ENCODE measurements at places on chromosomes 16 and 17.

- no peak for DNase-seq
Observed at GRCh38 chr17:41404024-41404671, 6.7 kb upstream of the KRT31 start.

GRCh38 chr17:5362162-5362811 is 57.2 kb downstream of the NUP88 start:
- no peak for DNase-seq

GRCh38 chr16:79053577-79053976 is 547.0 kb downstream of the MAF start:
- no peak for DNase-seq

DNA sequence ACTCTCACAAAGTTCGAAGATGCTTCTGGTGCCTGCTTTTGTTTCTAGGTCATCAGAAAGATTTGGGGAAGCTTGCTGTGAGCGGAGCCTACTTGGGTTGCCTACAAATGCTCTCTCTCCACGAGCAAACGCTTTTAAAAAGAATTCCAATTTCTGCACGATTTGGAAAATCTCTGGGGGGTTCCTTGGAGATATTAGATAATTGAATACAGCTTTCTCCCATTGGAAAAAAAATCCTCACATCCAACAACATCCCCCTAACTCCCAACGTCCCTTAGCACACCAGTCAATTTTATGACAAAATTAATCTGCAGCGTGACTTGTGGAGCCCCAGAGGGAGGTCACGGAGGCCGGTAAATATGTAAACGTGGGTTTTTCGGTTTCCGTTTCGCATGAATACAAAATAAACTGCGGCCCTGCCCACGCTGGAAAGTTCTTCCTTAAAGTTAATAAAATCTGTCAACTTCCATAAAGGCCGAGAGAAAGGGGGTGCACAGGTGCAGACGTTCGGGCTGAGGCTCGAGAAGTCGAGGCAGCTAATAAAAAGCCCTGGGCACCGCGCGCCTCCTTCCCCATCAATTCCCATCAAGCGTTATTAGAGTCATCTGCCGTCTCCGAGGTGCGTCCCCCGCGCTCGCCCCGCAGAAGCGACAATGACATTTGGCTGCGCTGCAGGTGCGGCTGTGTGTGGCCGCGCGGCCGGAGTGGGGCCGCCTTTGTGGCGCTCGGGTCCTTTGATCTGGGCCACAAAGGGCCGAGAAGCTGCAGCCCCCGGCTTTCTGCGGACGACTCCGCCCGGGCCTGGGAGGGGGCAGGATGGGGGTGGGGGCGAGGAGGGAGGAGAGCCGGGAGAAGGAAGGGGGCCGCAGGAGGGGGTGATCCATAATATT is 37.6 kb downstream of the SALL1 start:
- no peak for DNase-seq

- DNase-seq, result no peak
Observed at GRCh38 chr17:56739776-56740175, 93.9 kb downstream of the C17orf67 start.

- no peak for DNase-seq
Observed at GRCh38 chr17:62064029-62064790, 868 bp downstream of the MED13 start.

GRCh38 chr16:13110124-13110796 is 208.9 kb downstream of the SHISA9 start:
- no peak for DNase-seq

GRCh38 chr17:34622862-34623623 is 43.7 kb downstream of the TMEM132E start:
- no peak for DNase-seq

Measured in nucleus accumbens (tissue), 56 donors.